ENCODE measurements at places on chromosomes 2 and 18. TPM values are rescaled to one million over a fixed set of nuclear protein-coding genes. Genes with fewer than 3 reads are reported as not detected.

DNA sequence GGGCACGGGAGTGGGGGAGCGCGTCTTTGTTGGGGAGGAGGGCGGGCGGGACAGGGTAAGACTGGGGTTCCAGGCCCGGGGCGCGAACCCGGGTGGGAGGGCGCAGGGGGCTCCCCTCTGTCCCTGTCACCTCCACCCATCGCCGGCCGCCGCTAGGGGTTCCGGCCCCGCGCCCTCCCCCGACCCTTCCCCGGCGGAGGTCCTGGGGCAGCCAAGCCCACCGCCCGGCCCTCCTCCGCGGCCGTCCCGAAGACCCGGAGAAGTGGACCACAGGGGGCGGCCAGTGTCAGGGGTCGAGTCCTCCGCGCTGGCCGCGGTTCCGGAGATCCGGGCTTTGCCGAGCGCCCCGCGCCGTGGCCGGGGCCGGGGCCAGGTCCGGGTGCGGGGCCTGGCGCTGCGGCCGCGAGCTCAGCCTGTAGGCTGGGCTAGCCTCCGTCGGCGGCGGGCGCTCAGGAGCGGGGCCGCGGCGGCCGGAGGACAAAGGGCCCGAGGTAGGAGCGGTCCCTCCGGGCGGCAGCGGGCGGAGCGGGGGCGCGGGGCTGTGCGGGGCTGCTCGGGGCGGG lies 16.6 kb upstream of the E2F6 start:
- H3K36me3 ChIP-seq, result no peaks in the 10 kb centered on the region
- no peak overlapping the region for H3K4me3 ChIP-seq

DNA sequence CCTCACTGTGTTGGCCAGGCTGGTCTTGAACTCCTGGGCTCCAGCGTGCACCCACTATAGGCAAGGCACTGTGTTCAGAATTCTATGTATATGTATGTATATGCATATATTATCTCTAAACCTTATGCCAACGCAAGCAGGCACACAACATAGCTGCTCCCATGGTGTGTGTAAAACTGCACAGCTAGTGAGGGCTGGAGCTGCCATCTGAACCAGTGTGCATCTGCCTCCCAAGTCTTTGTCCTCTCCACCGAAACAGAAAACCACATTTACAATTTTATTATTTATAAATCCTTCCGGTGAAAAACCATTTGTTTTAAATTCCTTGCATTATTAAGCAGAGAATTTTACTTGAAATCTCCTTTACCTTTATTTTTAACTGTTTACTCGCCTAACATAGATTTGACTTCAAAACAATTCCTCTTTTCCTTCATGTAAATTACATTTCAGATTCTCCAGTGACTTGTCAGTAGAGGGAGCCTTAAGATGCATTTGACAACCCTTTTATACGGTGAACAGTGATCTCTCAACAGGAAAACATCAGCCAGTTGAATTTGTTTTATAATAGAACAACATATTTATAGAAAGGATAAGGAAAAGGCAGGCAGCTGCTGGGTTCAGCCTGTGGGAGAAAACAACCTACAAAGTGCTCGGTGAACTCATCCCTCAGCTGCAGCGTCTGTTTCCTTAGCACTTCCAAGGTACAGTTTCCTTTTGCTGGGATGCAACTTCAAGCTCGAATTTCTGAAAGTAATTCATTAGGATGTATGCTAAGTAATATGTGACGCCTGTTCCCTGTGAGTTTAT lies 101.2 kb downstream of the MYT1L start:
- no peak overlapping the region for H3K4me3 ChIP-seq
- no peaks in the 10 kb centered on the region for H3K27me3 ChIP-seq
- no peaks in the 10 kb centered on the region for H3K36me3 ChIP-seq
- H3K27ac ChIP-seq, result no peak overlapping the region

DNA sequence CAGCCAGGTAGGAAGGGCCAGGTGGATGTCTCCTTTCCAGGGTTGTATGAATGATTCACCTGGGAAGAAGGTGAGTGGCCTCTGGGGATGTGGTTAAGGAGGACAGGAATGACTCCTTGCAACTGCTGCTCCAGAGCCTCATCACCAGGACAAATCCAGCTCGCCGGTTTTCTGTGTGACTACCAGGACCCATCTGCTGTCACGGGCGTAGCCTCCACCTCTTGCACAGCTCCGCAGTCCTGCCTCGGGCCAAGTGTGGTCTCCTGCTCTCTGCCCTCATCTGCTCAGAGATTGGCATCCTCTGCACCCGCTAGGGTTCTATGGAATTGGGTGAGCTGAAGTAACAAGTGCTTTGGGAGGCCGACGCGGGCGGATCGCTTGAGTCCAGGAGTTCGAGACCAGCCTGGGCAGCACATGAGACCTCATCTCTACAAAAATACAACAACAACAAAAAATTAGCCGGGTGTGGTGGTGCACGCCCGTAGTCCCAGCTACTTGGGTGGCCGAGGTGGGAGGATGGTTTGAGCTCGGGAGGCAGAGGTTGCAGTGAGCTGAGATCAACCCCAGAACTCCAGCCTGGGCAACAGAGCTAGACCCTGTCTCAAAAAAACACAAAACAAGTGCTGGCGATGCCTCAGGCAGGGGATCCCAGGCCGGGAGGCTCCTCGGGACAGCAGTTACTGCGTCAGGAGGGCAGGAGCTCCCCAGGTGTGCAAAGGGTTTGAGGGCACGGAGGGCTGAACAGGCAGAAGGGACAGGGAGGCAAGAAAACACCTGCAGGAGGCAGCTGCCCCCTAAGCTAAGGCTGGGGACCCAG lies 831 bp upstream of the D2HGDH start:
- H3K4me1 ChIP-seq, result peaks cover 17% of the 10 kb centered on the region
- no peak overlapping the region for H3K27ac ChIP-seq
- H3K27me3 ChIP-seq, result no peaks in the 10 kb centered on the region
- H3K36me3 ChIP-seq, result peaks cover 5% of the 10 kb centered on the region

DNA sequence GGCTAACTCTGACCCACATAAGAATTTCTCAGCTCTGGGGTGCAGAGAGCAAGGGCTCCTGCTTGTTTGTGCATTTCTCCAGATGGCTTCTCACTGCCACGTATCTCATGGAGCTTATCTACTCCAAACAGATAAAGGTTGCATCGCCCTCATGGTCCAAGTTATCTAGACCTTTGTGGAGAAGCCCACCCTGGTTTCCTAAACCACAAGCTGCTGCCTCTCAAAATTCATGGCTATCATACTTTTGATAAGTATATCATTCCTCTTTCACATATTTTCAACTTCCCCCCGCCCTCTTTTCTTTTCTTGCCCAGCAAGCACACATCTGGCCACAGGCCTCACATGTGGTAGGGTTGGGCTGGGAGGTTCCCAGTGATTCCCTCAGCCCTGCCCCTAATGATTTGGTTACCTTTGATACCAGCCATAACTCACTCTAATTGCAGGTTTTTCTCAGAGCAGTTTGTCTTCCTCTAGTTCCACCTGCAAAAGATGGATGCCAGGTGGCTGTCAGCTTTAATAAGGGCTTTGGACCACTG lies 146.0 kb downstream of the RHBDD1 start:
- H3K4me1 ChIP-seq, result peaks cover 23% of the 10 kb centered on the region
- no peak for DNase-seq
- no peaks in the 10 kb centered on the region for H3K27me3 ChIP-seq
- H3K4me3 ChIP-seq, result no peak overlapping the region
- H3K27ac ChIP-seq, result no peak overlapping the region

- peak overlapping the region; percentile 98 for H3K27ac ChIP-seq
- no peaks in the 10 kb centered on the region for H3K27me3 ChIP-seq
- peaks cover 28% of the 10 kb centered on the region for H3K4me1 ChIP-seq
- no peak for DNase-seq
- H3K36me3 ChIP-seq, result peaks cover 12% of the 10 kb centered on the region
Observed at GRCh38 chr18:79989195-79989497, 783 bp upstream of the TXNL4A start.

- no peaks in the 10 kb centered on the region for H3K36me3 ChIP-seq
- H3K27ac ChIP-seq, result no peak overlapping the region
- no peak overlapping the region for H3K4me3 ChIP-seq
- no peaks in the 10 kb centered on the region for H3K27me3 ChIP-seq
Observed at GRCh38 chr2:27714053-27714452, 50.4 kb downstream of the SLC4A1AP start.

- DNase-seq, result no peak
- no peak overlapping the region for H3K27ac ChIP-seq
- no peak overlapping the region for H3K4me3 ChIP-seq
- H3K27me3 ChIP-seq, result peaks cover 31% of the 10 kb centered on the region
Observed at GRCh38 chr2:233221378-233222063, 30.0 kb upstream of the ATG16L1 start.

DNA sequence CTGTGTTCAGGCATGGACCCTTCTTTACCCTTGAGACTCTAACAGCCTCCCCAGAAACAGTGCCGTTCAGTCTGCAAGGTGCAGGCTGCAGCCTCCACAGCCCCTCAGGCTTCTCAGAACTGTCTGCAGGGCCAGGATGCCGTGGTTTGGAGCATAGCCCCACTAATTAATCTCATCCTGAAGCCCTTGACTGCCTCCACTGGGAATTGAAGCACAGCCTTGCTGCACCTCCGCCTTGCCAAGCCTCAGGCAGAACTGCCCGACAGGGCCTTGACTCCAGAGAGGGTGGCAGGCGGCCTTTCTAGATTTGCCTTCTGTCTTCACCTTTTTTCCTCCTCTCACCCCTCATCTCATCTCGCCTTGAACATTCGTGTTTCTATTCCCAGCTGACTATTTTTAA lies 119.8 kb downstream of the NRP2 start:
- peaks cover 9% of the 10 kb centered on the region for H3K36me3 ChIP-seq
- no peak overlapping the region for H3K27ac ChIP-seq
- peaks cover 5% of the 10 kb centered on the region for H3K4me1 ChIP-seq
- H3K4me3 ChIP-seq, result no peak overlapping the region
- DNase-seq, result no peak
- peaks cover 44% of the 10 kb centered on the region for H3K27me3 ChIP-seq

GRCh38 chr2:224937887-224938286 lies 104.4 kb downstream of the DOCK10 start:
- no peaks in the 10 kb centered on the region for H3K36me3 ChIP-seq
- H3K4me1 ChIP-seq, result peaks cover 57% of the 10 kb centered on the region
- no peak for DNase-seq
- H3K27ac ChIP-seq, result peak overlapping the region; percentile 85
- no peaks in the 10 kb centered on the region for H3K27me3 ChIP-seq
- no peak overlapping the region for H3K4me3 ChIP-seq

- H3K27ac ChIP-seq, result no peak overlapping the region
- H3K4me1 ChIP-seq, result no peaks in the 10 kb centered on the region
- no peaks in the 10 kb centered on the region for H3K27me3 ChIP-seq
- no peak for DNase-seq
- no peaks in the 10 kb centered on the region for H3K36me3 ChIP-seq
Observed at GRCh38 chr2:169066897-169067296, 2.5 kb upstream of the DHRS9 start.

GRCh38 chr2:119706221-119706620 lies 27.2 kb downstream of the TMEM177 start:
- no peak for DNase-seq
- H3K4me3 ChIP-seq, result no peak overlapping the region
- peaks cover 10% of the 10 kb centered on the region for H3K27me3 ChIP-seq
- no peaks in the 10 kb centered on the region for H3K36me3 ChIP-seq

- DNase-seq, result no peak
- H3K27me3 ChIP-seq, result peaks cover 8% of the 10 kb centered on the region
Observed at GRCh38 chr2:242011167-242011513, 141.6 kb downstream of the RTP5 start.

DNA sequence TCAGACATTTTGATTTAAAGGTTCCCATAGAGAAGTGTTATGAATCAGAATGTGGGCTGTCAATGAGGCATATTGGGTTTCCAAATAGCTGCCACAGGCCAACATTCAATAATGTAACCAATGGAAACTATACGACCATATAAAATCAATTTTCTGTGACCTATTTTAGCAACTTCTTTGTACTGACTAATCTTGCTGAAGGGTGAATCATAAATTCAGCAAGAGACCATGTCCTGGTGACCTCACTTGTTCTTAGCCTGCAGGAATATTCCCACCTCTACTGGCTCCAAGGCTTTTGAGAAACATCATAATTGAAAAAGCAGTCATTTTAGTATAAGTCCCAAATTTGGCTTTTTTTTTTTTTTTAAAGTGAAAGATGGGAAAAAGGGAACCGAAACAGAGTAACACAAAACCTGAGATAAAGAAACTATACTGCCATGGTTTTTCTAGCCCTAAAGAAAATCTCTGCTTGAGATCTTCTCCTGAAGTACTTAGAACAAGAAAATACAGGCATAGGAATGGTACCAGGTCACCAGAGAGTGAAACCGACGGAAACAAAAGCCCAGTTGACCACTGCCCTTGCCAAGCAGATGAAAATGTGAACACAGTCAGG lies 32.1 kb downstream of the PLEKHM3 start:
- peaks cover 2% of the 10 kb centered on the region for H3K4me1 ChIP-seq
- H3K27me3 ChIP-seq, result no peaks in the 10 kb centered on the region
- no peak for DNase-seq
- no peak overlapping the region for H3K4me3 ChIP-seq
- H3K27ac ChIP-seq, result no peak overlapping the region

GRCh38 chr18:30982285-30982992 lies 60.1 kb downstream of the DSC3 start:
- no peak overlapping the region for H3K4me3 ChIP-seq
- H3K36me3 ChIP-seq, result no peaks in the 10 kb centered on the region
- DNase-seq, result no peak
- peaks cover 17% of the 10 kb centered on the region for H3K27me3 ChIP-seq
- H3K27ac ChIP-seq, result no peak overlapping the region

DNA sequence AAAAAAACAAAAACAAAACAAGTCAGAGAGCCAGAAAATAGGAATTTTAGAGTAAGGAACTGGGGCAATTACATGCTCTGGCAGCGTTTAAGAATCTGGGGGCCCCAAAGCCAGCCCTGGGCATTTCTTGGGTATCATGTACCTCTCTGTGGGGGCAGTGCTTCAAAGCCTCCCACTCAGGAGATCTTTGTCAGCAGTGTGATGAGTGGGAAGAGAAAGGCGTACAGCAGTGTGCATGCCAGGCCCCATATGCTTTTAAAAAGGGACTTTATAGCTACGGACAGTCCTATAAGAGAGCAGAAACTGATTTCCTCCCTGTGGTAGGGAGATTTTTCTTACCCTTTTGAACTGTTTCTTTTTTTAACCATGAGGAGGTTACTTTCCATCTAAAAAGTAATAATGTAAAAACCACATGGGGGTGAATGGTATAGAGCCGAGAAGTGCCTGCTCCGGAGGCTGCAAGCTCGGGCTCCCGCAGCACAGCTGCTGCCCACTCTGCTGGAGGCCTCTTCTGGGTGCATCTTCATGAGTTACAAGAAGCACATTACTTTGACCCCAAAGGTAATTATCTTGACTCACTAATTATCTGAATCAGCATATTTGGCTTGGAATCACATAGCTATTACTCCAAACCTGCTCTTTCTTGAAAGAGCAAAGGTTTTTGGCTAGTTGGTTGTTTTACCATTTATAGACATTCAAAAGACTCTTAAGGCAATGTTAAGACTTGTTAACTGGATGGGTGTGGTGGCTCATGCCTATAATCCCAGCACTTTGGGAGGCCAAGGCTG lies 46.4 kb downstream of the PROC start:
- H3K36me3 ChIP-seq, result peaks cover 2% of the 10 kb centered on the region
- H3K4me3 ChIP-seq, result no peak overlapping the region
- DNase-seq, result no peak
- H3K4me1 ChIP-seq, result no peaks in the 10 kb centered on the region

- no peak overlapping the region for H3K4me3 ChIP-seq
- DNase-seq, result no peak
- H3K27me3 ChIP-seq, result no peaks in the 10 kb centered on the region
Observed at GRCh38 chr18:56333146-56333545, 305.2 kb downstream of the TXNL1 start.

TUBA3E gene
- total RNA-seq, result not detected

SERPINB3 gene
- total RNA-seq, result not detected

CNGA3 gene
- not detected for total RNA-seq

SAG gene
- total RNA-seq, result not detected

TMEM131 gene
- total RNA-seq, result 36.4 TPM

KRTCAP3 gene
- 3.2 TPM for total RNA-seq

CDH19 gene
- not detected for total RNA-seq

ALKAL2 gene
- total RNA-seq, result 52.9 TPM

ASB18 gene
- not detected for total RNA-seq

ASTL gene
- total RNA-seq, result not detected
